ENCODE measurements at places on chromosomes 2 and 18.

DNA sequence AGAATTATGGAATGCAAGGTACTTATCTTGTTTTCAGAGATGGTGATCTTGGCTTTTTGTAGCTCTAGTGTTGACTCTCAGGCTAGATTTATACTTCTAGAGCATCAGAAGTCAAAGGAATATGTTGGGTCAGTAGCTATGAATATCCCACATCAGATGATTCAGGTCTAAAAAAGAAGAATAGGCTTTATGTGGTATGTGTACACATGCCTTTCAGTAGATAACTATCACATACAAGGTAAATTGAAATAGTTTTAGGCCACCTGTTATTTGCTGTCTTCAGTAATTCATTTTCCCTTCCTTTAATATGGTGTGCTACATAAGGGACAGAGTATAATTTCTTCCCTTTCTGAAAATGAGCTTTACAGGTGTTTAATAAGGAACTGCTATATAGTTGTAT is 142.4 kb downstream of the AGPS start:
- DNase-seq = no peak

GRCh38 chr2:160209516-160209856 is 9.4 kb upstream of the ITGB6 start:
- no peak for DNase-seq

DNA sequence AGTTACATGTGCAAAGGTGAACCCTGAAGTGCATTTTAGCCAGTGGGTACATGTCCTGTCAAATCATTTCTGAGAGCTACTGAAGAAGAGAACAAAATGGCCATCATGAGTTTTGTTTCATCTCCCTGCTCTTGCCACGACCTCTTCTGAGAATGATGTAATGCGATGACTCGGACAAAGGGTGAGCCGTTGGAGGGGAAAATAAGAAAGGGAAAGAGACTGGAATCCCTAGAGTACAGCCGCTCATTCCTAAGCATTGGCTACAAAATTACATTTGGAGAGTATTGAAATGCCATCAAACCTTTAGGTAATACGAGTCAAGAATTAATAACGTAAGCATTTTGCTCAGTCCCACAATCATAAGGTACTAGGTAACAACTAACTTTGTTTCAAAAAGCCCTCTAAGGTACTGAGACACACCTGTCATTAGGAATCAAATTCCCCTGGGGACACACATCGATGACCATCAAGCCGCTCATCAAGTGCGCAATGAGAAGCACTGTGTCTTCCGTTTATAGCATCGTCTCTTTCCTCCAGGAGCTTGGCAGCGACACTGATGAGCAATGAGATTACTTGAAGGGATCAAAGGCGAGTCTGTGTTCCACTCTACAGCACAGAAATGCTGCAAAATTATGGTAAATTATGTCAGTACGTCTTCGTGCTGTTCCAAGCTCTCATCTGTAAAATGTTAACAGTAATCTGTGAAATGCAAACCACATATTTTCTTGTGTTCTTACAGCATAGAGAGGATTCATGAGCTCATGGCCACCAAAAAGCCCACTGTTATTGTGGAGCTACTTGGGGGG is 97.3 kb upstream of the PIEZO2 start:
- DNase-seq = no peak

DNA sequence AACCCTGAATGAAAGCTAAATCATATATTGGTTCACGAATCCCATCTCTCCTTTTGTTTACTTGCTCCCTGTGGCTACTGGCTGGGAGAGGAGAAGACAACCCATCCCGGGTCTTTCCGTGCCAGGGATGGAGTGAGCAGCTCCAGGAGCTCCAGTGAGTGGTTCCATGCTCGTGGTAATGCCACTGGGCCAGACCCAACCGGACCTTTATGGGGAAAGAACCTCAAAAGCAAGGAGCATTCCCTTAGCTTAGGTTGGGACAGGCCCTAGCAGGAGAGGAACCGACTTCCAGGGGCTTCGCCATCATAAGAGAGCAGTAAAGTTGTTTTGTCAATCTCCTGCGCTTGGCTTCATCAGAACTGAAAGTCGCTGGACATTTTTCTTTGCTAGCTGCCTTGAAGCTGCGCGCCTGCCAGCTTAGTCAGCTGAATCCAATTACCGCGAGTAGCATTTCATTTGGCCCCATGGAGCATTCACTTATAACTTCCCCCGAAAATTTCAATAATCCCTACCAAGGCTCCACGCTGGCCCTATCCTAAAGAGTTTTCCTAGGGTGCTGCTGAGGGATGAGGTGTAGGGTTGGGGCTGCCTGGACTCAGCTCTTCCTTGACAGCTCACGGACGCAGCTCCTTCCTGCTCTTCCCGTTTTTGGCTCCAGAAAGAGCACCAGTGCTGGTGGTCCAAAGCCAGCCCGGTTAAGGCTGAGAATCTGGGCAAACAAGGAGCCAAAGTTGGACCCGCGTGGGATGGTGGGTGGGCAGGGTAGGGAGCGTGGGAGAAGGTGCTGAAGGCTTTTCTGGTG is 4.9 kb downstream of the HOXD3 start:
- DNase-seq = no peak

- no peak for DNase-seq
Observed at GRCh38 chr18:37545461-37546271, 19.9 kb downstream of the CELF4 start.

- DNase-seq = no peak
Observed at GRCh38 chr2:70482401-70482800, 71.2 kb downstream of the TGFA start.

GRCh38 chr2:64219149-64219548 is 74.9 kb upstream of the PELI1 start:
- DNase-seq = no peak

- no peak for DNase-seq
Observed at GRCh38 chr18:56210520-56210919, 427.9 kb downstream of the TXNL1 start.

DNA sequence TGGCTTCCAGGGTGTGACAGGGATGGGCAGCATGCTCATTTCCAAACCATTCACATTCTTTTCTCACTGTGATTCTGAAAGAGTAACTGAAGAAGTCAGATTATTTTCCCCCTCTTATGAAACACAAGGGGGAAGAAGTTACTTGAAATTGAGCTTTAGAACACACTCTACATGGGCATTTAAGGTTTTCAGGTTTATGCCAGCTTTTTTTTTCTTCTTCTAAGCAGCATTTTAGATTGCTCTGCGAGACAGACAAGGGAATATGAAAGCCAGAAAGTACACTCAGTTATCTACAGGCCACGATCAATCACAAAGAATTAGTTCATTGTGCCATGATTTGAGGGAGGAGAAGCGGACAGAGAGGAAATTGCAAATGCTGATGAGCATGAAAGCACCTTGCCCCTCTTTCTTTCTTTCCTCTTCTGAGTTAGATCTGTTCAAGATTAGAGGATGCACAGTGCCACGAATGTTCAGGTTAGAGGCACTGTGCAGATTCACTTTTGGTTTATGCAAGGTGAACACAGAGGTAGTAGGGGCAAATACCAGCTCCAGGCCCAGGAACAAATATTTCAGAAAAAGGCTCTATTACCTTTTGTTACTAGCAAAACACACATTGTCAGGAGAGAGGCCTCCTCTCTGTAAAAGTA is 49.2 kb downstream of the CXCR4 start:
- DNase-seq = no peak

DNA sequence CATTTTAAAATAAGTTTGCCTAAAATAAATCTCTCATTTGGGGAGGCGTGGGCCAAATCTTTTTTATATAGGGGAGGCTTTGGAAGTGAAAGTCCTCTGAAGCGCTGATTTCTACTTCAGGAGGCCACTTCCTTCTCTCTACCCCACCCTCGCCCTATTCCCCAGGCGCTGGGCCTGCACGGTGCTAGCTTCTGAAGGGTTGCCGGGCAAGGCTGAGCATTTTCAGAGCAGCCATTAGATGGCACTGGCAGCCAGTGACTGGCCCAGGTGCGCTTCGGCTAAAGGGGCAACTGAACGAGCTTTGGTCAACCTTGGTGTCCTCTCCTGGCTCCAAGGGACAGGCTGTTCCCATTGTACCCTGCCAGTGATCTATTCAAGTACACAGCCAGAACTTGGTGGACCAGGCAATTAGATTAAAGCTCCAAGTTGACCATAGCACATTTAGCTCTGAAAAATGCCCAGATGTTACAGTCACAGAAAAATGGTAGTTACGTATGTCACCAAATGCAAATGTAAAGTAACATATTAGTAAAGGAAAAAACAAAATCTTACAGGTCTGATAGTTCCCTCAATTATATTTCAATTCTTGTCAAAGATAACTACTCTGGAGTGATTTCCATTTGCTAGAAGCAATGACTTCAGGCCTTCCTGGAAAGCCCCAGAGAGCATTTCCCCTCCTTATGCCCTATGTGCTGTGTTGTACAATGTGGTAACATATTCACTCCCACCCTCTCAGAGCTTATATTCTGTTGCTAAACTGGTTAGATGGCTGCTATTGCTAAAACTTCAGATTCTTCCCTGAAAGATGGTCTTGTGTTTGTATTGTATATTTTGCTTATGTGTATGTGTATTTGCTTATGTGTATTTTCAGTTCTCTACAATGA is 2.1 kb downstream of the POMC start:
- peak; percentile 30 for DNase-seq

GRCh38 chr2:126187668-126188067 is 468.3 kb upstream of the GYPC start:
- DNase-seq = no peak

DNA sequence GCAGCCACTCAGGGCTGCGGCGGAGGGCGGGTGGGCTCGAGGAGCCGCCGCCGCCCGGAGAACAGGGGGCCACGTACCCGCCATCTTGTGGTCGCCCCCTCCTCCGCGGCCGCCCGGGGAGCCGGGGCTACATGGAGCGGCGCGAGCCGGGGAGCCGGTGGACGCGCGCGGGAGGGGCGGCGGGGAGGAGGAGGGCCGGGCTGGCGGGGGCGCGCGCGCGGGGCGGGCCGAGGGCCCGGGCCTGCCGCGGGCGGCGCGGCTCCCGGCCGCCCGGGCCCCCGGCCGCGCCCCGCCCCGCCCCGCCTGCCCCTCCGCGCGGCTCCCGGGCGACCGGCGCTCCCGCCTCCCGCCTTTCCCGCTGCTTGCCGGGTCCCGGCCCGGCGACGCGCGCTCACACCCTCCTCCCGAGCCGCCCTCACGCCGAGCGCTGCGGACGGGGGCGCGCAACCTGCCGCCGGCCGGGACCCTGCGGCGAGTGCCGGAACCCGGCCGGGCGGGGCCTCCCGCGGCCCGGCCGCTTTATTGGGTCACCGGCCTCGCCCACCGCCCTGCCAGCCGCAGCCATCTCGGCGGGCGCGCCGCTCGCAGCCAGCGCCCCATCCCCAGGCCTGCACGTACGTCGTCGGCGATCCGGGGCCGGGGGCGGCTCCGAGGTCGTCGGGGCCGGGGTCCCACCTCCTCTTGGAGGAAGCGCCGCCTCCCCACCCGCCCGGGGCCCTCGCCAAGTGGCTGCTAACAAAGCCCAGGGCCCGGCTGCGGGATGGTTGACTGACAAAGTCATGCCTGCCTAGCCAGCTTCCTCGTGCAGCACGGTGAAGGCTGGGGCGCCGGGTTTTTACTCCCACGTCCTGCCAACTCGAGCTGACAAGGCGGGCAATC is at the start of gene PPP4R1:
TSS of gene PPP4R1 (minus strand) at position 159 of the 879 bp plus-strand sequence. CDS start at position 84, 75 bp downstream.
- DNase-seq = peak; percentile 72

DNA sequence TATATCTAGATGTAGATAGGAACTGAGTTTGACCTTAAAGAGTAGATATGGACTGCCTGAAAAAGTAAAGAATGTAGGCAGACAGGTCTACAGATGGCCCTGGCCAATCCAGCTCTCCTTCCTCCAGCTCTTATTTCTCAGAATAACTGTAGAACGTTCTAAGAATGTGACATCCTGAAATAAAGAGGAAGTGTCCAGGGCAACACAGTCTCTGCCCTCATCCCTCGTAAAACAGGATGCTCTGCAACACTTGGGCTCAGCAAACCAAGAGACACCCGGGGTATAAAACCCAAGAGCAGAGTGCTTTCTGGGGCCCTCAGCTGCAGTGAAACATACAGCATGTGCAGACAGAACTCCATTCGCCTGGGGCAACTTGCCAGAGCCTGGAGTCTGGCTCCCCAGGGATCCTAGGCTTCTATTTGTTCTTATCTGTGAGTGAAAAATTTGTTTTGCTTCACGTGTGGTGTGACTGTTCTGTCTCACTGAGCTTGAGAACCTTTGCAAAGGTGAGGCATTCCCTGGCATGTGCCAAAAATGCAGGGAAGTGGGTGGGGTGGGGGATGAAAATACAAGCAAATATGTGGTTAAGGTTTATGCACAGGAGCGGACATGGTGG is 401.0 kb downstream of the SETBP1 start:
- DNase-seq = no peak

GRCh38 chr18:46395795-46396194 is 261.2 kb downstream of the LOXHD1 start:
- DNase-seq = no peak

DNA sequence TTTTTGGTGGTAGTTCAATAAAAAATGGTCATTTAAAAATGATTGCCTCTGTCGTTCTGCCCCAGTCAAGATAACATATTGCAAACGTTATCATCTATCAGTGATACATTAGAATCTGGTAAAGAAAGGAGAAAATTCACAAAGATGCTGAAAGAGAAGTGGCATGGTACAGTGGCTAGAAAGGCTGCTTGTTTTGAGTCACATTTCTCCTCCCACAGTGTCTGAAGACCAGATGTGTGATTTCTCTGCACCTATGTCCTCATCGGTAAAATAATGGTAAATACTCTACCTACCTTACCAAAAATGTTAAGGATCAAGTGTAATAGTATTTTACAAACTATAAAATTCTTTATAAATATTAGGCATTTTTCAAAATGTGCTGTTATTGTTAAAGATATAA is 76.1 kb upstream of the NOSTRIN start:
- no peak for DNase-seq

DNA sequence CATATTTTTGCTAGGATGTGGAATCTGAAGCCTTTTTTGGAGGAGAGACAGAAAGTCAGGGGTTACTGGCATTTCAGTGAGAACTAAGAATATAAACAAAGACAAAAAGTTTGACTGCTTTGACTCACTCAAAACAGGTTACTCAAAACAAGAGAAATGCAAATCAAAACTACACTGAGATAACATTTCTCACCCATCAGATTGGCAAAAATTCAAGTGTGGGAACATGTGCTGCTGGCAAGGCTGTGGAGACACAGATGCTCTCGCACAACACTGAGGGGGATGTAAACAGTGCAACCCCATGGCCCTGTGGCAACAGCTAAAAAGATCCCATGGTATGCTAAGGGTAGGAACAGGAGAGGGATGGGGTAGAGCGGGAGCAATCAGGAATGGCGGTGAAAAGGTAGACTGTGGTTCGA is 86.6 kb downstream of the DTNB start:
- DNase-seq = no peak

- DNase-seq = no peak
Observed at GRCh38 chr2:28976584-28976983, 4.5 kb upstream of the TOGARAM2 start.

DNA sequence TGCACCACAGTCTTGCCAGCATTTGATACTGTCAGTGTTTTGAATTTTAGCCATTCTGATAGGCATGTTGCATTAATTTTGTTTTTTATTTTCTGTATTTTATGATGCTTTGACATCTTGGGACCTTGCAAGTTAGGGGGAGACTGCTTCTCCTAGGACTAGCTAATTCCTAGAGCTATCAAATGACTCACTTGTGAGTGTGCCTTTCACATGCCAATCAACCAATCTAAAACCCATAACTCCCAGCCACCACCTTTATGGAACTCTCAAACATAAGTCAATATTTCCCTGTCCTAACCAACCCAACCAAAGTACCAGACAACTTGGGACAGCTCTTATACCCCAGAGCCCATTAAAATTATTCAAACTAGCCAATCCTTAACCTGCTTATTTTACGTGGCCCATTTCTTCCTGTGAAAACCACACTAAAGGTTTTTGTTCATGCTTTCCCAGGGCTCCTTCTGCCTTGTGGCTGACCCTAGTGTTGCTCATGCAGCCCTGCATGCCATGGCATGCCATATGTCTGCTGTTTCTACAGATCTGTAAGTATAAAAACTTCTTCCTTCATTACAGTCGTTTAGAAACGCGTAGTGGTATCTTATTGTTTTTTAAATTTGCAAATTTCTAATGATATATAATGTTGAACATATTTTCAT is 230.1 kb downstream of the GPD2 start:
- no peak for DNase-seq

Data from activated naive CD4-positive, alpha-beta T cell treated with anti-CD3 and anti-CD28 coated beads, Interleukin-2, amount 50 U/mL, for 16 hours (primary cell).